ENCODE measurements at places on chromosomes 12 and 14.

GRCh38 chr14:96247031-96247430, 9.0 kb upstream of the BDKRB1 start:
- DNase-seq: no peak

GRCh38 chr14:75734854-75735253, 73.8 kb downstream of the TTLL5 start:
- no peak for DNase-seq

DNA sequence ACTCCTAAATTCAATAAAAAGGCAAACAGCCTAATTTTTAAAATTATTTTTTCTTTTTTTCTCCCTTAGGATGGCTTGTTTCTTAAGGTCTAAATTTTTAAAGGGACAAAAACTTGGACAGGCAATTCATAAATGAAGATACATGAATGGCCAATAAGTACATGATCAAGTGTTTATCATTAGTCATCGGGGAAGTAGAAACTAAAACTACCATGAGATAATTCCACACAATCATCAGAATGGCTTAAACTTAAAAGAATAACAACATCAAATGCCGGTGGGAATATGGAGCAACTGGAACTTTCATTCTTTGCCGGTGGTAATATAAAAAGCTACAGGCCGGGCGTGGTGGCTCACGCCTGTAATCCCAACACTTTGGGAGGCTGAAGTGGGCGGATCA, 29.1 kb downstream of the MOK start:
- DNase-seq: no peak

- DNase-seq: no peak
Observed at GRCh38 chr12:16955083-16955657, 349.2 kb upstream of the LMO3 start.

DNA sequence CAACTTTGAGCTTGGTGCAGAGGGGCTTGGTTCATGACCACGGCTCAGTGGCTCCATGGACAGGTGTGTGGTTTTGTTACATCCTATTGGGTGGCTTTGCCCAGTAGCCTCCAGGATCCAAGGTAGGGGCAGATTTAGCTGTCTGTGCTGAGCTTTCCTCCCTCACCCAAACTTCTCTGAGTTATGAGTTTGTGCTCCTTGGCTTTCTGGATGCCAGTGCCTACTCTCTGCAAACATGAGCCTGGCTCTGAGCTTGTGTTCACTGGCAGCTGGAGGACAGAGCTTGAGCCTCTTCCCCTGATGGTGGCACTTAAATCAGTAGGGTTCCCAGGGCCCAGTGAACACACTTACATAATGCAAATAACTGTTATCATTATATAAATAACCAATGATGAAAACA, 45.3 kb upstream of the HECTD1 start:
- DNase-seq: no peak

GRCh38 chr14:24377126-24377525, 9.1 kb downstream of the NFATC4 start:
- no peak for DNase-seq

DNA sequence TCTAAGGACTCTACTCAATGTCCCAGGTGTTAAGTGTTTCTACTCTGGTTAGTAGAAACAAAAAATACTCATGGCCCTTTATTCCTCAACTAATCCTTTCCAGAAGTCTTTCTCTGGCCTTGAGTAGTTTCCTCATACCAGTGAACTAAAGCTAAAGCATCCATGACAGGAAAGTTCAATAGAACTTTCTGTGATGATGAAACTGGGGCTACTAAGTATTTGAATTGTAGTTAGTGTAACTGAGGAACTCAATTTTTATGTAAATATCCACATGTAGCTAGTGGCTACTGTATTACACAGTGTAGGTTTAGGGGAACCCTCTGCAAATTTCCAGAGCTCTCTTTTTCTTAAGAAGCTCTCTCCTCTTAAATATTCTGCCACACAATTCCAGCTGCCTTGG, 63.7 kb downstream of the R3HDM2 start:
- no peak for DNase-seq

GRCh38 chr14:95264271-95264973, 55.3 kb downstream of the CLMN start:
- DNase-seq: no peak

GRCh38 chr14:51495319-51495718, 156.4 kb upstream of the FRMD6 start:
- no peak for DNase-seq

- DNase-seq: no peak
Observed at GRCh38 chr14:32764131-32764530, 174.5 kb upstream of the NPAS3 start.

DNA sequence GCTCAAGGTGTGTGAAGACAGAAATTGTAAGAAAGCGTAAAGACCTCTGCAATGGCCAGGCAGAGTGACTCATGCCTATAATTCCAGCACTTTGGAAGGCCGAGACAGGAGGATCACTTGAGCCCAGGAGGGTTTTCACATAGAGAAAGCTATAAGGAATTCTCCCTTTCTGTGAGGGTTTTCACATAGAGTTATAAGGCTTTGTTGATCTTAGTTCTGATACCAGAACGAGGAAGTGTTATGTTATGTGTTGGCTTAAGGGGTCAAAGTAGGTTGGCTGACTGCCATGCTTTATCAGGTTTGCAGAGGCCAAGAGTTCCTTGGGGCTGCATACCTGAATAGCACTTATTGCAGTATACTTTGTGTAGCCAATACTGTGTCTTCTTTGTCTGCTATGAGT, 139.1 kb downstream of the ERC1 start:
- no peak for DNase-seq

DNA sequence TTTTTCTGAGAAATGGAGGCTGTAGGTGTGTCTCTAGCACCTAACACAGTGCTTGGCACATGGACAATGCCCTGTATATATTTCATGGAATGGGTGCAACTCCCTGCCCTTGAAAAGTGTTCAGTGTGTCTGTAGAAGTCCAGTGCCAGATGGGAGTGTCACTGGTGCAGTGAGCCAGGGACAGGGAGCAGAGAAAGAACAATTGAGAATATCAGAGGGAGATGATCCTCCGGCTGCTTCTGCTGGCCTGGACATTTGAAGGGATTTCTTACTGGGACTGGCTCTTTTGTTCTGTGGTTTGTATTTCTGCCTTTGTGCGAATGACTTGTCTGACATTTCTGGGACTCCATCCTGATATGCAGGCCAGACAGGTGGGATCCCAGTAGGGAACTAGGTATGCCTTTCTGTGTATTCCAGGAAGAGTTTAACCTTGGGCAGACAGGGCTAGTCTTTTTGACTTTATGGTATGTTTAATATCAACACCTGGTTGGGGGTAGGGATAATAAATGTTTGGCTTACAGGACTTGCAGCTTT, 328.0 kb downstream of the NRXN3 start:
- DNase-seq: no peak

GRCh38 chr12:115988212-115988611, 289.3 kb downstream of the MED13L start:
- DNase-seq: no peak

DNA sequence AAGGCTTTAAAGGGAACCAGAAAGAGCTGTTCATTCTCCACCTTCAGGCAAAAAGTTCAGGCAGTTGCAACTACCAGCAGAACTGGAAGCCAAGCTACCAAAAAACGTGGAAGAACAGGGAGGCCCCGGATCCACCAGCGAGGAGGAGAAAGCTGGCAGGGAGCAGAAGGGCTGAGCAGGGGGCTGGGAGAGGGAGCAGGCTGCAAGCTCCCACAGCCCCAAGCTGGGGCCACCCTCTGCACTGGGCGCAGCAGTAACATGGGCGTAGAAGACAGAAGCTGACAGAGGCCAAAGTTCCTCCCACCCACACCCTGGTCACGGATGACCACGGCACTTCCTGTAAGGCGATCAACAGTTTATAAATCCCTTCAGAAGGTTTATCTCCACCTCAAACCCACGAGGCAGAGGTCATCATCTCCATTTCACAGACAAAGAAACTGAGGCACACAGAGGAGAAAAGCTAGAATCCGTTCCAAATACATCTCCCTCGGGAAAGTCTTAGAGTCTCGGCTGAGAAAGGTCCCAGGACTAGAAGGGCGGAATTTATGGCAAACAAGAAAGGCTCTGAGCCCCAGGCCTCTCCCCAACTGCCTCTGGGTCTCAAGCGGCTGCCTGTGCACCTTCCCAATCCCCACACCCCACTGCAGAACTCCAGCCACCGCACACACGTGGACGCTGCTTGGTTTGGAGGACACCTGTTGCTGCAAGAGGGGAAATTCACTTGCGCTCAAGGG, 1.8 kb downstream of the CCDC85C start:
- DNase-seq: no peak

GRCh38 chr12:57733928-57734327, 4.6 kb downstream of the AGAP2 start:
- no peak for DNase-seq

DNA sequence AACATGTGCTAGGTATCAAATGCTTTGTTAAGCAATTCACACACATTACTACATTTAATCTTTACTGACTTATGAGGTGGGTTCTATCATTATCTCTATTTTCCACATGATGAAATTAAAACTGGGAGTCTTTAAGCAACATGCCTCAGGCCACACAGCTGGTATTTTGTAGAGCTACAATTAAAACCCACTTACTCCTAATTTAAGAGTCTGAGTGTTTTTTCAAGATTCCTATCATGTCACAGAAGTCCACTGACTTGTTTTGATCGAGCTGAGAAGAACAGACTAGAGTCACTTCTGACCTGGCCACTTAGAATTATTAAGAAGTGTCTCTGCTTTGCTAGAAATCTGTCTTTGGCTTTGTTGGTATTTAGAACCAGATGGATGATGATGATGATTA, 670.7 kb downstream of the NRXN3 start:
- DNase-seq: no peak

GRCh38 chr12:32395026-32395425, 4.3 kb upstream of the FGD4 start:
- no peak for DNase-seq

- no peak for DNase-seq
Observed at GRCh38 chr12:64318605-64319004, 72.0 kb downstream of the C12orf56 start.

DNA sequence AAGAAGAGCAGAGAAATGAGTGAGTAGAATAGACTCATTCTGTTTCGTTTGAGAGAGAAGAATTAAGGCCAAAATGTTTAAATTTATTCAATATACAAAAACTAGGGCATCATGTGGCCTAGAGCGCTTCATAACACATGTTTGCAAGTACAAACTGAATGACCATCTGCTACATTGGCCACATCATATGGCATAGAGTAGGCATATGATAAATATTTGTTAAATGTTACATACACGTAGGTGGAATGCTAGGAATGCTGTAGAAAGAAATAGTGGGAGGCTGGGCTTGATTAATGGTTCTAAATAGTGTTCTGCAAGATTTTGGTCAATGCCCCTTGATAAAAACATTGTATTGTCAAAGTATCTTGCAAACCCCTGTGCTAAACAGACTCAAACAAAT, 10.8 kb downstream of the MGP start:
- no peak for DNase-seq

GRCh38 chr12:9051158-9051550, 61.8 kb downstream of the KLRG1 start:
- no peak for DNase-seq

Data from activated naive CD4-positive, alpha-beta T cell treated with Interleukin-2 at 50 U/mL for 16 hours (primary cell).